ENCODE measurements at places on chromosomes 3 and 15.

GRCh38 chr3:13072600-13073325 is 466 bp downstream of the IQSEC1 start:
- no peak for DNase-seq

- no peak for DNase-seq
Observed at GRCh38 chr3:116037954-116038911, 407.1 kb downstream of the LSAMP start.

DNA sequence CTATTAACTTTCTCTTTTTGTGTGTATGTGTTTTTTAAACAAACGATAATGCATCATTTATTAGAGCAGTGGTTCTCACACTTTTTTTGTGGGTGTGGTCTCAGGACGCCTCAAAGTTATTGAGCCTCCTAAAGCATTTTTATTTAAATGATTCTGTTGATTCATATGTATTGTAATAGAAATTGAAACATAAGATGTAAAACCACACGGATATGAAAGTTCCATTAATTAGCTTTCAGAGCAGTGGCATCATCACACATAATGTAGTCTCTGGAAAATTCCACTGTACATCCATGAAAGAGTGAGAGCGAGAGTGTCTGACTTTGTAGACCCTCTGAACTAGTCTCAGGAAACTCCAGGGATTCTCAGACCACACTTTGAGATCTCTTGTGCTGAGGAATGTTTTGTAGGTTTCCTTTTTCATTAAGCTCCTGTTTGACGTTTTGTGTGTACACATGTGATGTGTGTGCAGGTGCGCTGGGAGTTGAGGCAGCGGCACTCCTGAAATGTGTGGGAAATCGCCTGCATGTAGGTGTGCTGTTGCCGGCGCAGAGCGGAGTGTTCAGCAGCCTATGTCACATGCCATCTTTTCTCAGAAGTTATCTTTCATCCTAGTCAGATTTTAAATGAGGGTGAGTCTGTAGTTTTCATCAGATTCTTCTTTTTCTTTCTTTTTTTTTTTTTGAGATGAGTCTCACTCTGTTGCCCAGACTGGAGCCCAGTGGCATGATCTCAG is 5.3 kb upstream of the TRAK1 start:
- no peak for DNase-seq

- no peak for DNase-seq
Observed at GRCh38 chr3:46908294-46908985, 30.9 kb downstream of the PTH1R start.

DNA sequence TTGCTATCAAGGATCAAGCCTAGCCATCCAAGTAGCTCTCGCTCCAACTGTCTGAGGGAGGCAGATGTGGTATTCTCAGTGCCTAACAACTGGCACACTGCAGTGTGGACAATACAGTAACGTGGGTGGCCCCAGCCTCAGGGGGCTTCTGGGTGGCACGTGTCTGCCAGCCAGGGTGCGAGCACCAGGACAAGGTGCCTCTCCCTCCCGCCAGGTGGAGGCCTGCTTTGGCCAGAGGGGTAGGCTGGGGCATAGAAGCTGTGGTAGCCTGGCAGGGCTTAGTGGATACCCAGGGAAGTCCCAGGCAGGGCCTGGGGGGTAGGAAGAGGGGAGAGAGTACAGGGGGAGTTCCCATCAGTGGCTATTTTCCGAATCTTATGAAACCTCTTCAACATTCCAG is 234.0 kb downstream of the PLCL2 start:
- no peak for DNase-seq

- DNase-seq, result no peak
Observed at GRCh38 chr15:81146006-81146405, 11.9 kb downstream of the CFAP161 start.

GRCh38 chr3:189554868-189555557 is 76.2 kb upstream of the TP63 start:
- no peak for DNase-seq

DNA sequence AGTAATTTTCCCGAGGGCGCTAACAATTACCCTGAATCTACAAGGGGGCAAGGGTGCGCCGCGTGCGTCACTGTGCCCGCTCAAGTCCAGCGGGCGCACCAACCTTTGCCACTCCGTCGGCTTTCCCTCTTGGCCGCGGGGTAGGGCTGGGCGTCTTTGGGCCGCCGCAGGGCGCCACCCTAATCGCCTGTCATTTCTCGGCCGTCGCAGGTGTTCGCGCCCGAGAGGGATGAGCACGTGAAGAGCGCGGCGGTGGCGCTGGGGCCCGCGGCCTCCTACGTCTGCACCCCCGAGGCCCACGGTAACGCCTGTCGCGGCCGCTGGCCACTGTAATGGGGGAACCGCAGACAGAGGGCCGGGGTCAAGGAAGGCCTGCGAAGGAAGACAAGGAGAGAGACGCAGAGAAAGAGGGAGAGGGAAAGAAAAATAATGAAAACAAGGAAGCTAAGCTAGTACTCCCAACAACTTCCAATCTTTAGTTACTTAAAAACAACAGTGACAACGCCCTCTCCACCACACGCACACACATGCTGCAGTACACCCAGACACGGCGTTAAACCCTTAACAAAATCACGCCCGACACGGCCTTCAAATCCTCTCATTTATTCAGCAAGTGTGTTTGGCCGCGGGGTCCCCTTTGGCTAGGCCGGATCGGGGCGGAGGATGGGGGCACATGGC is 3.8 kb downstream of the SKOR1 start:
- DNase-seq, result no peak

DNA sequence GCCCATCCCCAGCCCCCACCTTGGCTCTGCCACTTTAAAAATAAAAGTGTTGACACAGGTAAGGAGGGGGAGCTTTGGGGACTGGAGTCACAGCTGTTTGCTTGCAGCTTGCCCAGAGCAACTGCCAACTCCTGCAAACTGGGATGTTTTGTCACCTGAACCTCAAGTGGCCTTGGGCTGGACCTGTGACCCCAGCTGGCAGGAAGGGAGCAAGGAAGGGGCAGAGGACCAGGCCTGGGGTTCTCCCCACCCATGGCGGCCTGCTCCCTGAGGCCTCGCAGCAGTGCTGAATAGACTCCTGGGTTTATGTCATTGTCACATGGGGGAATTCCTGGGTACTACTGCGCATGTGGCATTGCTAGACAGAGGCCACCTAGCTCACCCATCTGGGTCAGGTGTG is 246.9 kb upstream of the TLE3 start:
- no peak for DNase-seq

- DNase-seq, result no peak
Observed at GRCh38 chr3:27713078-27713423, 9.1 kb downstream of the EOMES start.

DNA sequence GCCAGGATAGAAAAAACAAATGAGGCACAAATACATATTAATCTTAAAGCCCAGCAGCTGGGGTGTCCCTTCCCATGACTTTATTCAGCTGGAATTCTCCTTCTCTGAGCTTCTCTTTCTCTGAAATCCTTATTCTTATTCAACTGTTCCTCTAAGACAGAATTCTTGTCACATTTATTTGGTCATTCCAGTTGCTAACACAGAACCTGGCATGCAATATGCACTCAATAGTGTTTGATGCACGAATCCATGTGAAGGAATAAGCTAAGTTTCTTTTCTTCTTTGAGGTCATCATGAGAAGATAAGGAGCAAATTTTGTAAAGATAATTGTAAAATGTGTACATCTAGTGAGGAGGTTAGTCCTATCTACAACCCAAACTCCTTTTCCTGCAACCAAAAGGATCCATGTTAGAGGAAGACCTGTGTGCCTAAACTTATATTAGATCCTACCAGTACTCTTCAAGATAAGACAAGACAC is 154.2 kb upstream of the KCNMB2 start:
- no peak for DNase-seq

DNA sequence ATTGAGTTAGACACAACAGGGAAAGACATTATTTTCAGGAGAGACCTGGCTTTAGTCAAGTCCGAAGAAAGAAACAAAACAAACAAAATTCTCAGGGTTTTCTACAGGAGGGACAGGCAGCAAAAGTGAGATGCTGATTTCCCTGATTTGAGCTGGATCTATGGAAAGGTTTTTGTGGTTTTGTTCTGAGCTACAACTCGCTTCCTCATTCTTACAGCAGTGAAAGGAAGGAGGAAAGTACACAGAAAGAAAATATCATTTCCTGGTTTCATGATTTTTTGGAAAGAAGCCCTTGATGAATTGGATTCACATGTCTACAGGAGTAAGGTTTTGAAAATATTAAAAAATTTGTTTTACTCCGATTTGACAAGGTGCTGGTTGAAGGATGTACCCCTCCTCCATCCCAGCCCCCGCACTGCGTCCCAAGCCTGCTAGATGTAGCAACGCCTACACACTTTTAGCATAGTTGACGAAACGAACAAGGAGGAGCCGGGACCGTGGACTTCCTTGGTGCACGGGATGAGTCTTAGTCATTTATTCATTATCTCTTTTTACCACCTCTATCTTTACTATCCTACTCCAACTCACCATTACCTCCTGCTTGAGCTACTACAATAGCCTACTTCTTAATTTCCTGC is 10.8 kb downstream of the PRICKLE2 start:
- no peak for DNase-seq

GRCh38 chr3:11570789-11571495 is 72.8 kb downstream of the VGLL4 start:
- DNase-seq, result no peak

DNA sequence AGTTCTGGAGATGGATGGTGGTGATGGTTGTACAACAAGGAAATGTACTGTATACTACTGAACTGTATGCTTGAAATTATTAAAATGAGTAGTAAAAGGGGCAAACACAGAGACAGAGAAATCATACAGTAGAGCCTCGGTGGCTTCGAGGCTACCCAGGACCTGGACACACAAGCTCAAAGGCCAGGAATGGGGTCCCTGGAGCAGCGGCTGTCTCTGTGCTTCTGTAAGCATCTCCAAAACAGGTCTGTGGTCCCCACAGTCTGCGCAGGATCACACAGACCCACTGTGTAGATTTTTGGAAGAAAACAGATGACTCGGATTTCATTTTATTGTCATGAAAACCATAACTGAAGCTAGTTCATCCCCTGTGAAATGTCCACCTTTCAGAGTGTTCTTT is 39.7 kb downstream of the PGPEP1L start:
- DNase-seq, result no peak

DNA sequence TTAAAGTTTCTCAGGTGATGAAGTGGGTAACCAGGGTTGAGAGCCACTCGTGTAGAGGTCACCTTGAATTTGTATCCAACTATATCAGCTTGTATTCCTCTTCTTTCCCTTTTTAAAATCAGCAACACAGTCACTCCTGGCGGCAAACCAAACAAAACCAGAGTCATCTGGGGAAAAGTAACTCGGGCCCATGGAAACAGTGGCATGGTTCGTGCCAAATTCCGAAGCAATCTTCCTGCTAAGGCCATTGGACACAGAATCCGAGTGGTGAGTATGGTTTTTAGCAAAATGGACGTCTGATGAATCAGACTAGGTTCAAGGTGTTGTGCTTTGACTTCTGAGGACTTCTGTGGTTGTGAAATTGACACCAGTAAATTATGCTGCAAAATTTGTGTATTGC is 3.9 kb downstream of the RPL35A start:
- DNase-seq, result no peak

DNA sequence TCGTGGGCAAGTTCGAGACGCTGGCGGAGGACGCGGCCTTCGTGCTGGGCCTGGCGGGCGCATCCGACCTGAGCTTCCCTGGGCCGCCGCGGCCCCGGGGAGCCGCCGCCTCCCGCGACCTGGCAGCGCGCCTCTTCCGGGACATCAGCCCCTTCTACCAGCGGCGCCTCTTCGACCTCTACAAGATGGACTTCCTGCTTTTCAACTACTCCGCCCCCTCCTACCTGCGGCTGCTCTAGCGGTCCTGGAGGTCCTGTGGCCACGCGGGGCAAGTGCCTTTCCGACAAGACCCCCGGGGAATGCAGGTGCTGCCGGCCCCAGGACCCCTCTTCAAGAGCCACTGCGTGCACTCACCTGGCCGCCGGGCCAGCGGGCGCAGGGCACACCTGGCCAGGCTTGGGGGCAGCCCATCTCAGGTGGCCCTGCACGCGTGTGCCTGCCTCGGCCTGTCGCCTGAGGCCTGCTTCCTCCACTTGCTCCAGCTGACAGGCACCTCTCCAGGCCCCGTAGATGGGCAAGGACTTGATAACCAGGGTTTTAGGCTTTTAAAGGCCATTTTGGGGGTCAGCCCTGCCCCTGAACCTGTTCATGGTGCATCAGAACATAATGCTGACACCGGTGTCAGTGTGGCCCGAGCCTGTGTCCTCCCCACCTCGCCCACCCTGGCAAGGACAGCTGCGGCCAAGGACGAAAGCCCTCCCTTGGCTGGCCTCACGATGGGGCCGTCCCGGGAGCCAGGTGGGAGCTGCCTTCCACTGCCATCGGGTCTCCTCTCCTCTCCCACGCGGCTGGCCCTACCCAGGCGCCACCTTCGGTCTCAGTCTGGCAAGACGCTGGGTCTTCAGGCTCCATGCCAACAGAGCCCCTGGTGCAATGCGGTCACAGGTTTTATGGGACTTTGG is 16.1 kb downstream of the C3orf22 start:
- no peak for DNase-seq

DNA sequence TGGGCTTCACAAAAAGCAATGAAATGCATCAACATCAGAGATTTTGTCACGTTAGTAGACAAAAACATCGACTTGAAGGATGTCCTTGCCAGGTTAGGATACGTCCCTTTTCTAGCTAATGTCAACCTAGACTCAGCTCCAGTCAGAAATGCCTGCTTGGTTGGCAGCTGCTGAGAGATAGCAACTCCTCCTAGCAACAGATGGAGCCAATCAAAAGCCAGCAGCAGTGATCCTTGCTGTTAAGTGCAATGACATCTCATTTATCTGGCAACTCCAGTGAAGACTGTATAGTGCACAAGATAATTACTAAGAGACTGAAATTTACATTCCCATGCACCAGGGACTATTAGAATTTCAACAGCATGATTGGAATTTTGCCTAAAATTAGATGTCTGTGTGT is 424.1 kb downstream of the FGF12 start:
- DNase-seq, result no peak

DNA sequence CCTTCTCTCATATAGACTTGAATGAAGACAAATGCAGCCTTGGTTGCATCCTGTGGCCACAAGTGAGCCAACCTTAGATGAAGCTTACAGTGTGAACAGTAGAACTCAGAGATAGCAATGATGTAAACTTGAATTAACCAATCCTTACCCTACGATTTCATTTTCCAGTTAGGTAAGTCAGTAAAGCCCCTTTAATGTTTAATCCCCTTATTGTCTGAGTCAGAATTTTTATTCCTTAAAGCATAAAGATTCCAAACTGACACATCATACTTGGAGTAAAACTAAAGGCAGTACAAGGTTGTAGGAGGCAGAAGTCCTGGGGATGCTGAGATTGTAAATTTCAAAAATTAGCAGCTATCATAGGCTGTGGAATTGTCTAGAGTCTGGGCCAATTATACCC is 507.8 kb upstream of the DPH6 start:
- DNase-seq, result no peak

All from activated gamma-delta T cell (primary cell).